Mesothelial cell of epicardium (in vitro differentiated cells): ENCODE measurements at places on chromosomes 4 and X. TPM values are rescaled to one million over a fixed set of nuclear protein-coding genes. Genes with fewer than 3 reads are reported as not detected.

The MAMLD1 gene
- 0.93 to 1.4 TPM (median 1.2 TPM) in 3 replicates for total RNA-seq

The GRIA2 gene
- total RNA-seq, result 4.4 to 6.2 TPM (median 4.5 TPM) in 3 replicates

The PABPC4L gene
- total RNA-seq, result 14.5 to 15.0 TPM (median 14.8 TPM) in 3 replicates

The SLC9B1 gene
- total RNA-seq, result 3.2 to 4.7 TPM (median 4.5 TPM) in 3 replicates

The HSFX3 gene
- not detected in 3 replicates for total RNA-seq

The CLNK gene
- not detected in 3 replicates for total RNA-seq

The PTPN13 gene
- 42.9 to 45.4 TPM (median 44.3 TPM) in 3 replicates for total RNA-seq

The POU4F2 gene
- not detected in 3 replicates for total RNA-seq

The RASSF6 gene
- 1.3 to 1.8 TPM (median 1.5 TPM) in 3 replicates for total RNA-seq

The ADH1C gene
- 0.34 to 0.69 TPM (median 0.54 TPM) in 3 replicates for total RNA-seq

The ITIH6 gene
- 0.25 TPM in 1 of 3 replicates, not detected in the others for total RNA-seq

The GALNTL6 gene
- total RNA-seq, result 1.3 to 2.2 TPM (median 2.0 TPM) in 3 replicates

The GPC3 gene
- 837 to 864 TPM (median 859 TPM) in 3 replicates for total RNA-seq

The GPR143 gene
- total RNA-seq, result 6.4 to 7.7 TPM (median 7.3 TPM) in 3 replicates

The GLUD2 gene
- total RNA-seq, result 1.4 to 1.5 TPM (median 1.5 TPM) in 3 replicates

The LDOC1 gene
- total RNA-seq, result 52.2 to 54.9 TPM (median 54.2 TPM) in 3 replicates

DNA sequence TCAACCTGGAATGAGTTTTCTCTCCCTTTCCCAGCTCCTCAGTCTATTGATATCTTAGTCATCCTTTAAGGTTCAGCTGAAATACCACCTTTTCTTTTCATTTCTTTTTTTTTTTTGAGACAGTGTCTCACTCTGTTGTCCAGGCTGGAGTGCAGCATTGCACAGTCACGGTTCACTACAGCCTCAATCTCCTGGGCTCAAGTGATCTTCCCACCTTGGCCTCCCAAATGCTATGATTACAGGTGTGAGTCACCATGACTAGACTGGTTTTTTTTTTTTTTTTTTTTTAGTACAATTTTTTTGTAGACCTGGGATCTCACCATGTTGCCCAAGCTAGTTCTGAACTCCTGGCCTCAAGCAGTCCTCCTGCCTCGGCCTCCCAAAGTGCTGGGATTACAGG is 28.9 kb downstream of the AFF1 start:
- DNase-seq, result no peak

GRCh38 chr4:159201168-159201567 is 98.3 kb downstream of the RAPGEF2 start:
- DNase-seq, result no peak

GRCh38 chrX:100408713-100409609 is 1.1 kb downstream of the PCDH19 start:
- DNase-seq, result peak; percentile 42

GRCh38 chr4:124946696-124947095 is 234.2 kb upstream of the ANKRD50 start:
- no peak for DNase-seq

GRCh38 chr4:102684610-102685052 is 76.1 kb downstream of the MANBA start:
- DNase-seq, result no peak

DNA sequence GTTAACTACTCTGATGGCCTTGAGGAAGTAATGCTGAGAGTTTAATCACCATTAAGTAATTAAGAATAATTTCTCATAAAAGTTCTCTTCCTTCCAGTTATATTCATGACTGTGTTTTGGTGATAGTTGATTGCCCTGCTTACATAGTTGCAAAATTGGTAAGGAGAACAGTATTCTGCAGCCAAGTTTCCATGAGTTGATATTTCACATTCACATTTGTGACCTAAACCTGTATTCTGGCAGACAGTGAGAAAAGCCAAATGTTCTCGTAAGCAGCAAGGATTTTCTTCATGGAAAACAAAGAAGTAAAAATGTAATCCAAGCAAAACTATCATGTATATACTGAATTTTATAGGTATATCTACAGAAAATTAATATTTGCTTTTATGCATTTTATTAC is 187.8 kb upstream of the NUDT6 start:
- no peak for DNase-seq

DNA sequence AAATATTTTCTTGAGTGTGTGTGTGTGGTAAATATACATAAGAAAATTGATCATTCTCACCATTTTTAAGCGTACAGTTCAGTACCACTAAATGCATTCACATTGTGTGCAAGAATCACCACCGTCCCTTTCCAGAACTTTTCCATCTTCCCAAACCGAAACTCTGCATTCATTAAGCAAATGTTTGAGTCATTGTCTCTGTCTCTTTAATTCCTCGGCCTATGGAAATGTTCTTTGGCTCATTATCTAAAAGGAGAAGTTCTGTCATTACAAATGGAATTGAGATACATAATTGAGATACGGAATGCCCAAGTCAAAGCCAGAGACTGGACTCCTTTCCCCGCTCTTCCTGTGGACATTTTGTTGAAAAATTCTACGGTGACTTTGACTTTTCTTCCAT is 168.9 kb downstream of the DCLK2 start:
- DNase-seq, result no peak

- DNase-seq, result no peak
These were observed 457.1 kb downstream of the GBA3 start for GRCh38 chr4:23149815-23150214.

- no peak for DNase-seq
These were observed 808.3 kb downstream of the RPA4 start for GRCh38 chrX:97691901-97692455.

DNA sequence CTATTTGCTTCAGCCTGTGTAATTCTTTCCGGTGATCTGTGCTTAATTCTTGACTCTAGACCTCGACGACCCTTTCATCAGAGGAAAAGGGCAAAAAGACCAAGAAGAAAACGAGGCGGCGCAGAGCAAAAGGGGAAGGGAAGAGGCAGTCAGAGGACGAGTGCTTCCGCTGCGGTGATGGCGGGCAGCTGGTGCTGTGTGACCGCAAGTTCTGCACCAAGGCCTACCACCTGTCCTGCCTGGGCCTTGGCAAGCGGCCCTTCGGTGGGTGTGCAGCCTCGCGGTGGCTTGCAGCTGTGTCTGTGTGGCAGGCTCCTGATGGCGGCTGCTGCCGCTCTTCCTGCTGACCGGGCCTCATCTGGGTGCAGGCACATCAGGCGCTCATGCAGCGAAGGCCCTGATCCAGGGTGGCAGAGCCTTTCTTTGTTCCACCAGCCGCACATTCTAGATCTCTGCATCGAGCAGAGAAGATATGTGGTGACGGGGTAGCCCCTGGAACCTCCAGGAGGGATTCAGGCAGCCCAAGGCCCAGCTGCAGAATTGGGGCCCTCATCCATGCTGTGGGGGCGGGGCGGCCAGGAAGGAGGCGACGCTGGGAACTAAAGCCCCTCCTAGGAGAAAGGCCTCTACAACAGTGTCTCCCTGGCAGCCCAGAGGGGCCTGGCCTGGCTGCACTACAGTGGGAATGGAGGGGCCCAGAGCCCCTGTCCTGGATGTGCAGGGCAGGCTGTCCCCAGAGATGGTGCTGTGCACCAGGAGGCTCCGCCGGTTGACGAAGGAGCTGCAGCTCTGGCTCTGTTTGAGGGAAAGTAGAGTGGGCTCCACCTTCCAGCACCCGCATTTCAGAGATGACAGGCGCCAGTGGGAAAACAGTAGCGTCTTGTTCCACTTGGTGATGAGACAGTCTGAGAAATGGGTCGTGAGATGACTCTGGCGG is 32.1 kb downstream of the NELFA start:
- no peak for DNase-seq

DNA sequence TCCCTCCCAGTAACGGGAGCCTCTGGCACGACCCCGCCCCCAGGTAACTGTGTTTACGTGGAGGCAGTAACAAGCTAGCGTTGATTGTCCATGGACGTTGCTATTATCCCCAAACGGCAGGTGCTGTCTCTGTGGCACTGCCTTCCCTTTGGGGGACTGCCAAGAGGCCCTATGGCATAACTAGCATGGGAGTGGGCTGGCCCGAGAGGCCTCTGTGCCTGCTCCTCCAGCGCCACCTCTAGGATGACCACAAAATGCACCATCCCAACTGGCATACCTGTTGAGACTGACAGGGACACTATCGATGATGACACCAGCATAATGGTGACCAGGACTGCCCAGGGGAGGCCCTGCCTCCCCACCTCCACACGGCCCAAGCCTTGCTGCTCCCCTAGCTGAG is 1.5 kb downstream of the SRPK3 start:
- DNase-seq, result no peak

DNA sequence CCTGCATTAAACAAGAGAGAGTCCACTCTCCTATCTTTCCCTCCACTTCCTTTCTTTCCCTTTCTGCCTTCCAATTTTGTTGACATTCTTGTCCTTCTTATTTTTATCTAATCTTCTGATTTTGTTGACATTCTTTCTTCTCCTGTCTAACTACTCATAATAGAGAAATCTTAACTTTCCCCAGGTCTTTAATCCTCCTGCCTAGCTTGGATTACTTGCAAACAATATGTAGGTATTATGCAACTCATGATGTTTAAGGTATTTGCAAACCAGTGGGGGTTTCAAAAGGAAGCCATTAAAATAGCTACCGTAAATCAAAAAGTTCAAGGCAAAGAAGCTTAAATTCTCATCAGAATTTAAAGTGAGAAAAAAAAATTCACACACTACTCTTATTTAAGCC is 53.9 kb downstream of the PROM1 start:
- DNase-seq, result no peak

GRCh38 chr4:4320951-4321714 is 31.1 kb downstream of the ZBTB49 start:
- no peak for DNase-seq

- no peak for DNase-seq
These were observed 111.2 kb downstream of the CEP44 start for GRCh38 chr4:174394915-174395314.

GRCh38 chr4:121736735-121737351 is 28.1 kb downstream of the SMIM43 start:
- peak; percentile 39 for DNase-seq

DNA sequence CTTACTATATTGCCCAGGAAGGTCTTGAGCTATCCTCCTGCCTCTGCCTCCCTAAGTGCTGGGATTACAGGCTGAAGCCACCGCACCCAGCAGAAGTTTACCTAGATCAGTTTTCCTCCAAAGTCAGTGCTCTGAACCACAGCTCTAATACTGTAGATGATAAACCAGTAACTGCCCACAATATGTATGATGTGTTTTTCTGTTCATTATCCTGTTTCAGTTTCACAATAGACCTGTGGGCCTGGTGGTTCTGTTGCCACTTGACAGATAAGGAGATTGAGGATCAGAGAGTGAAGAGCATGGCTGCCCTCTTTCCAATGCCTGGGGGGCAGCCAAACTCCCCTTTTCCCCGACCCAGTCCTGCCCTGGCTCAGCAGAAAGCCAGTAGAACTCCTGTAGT is 87.0 kb downstream of the EFNB1 start:
- no peak for DNase-seq

GRCh38 chr4:119025420-119025819 is 110.2 kb upstream of the MYOZ2 start:
- DNase-seq, result no peak

- no peak for DNase-seq
These were observed 954.0 kb upstream of the TENM3 start for GRCh38 chr4:181289198-181289597.

DNA sequence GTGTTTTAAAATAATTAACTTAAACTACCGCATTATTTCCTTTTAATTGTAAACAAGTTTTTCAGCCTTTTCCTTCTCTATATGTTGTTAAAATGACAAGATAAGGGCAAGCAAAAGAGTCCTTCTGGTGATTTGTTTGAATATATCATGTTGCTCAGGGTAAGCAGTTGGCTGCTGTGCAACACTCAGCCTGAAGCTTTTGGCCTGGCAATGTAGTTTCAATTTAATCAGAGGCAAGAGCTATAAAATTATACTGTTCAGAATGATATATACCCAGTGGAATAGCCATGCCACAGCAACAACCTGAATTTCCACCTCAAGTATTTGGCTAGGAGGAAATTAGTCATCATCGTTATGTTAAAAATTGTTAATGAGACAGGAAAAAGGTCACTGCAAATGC is 53.4 kb downstream of the GRXCR1 start:
- no peak for DNase-seq

DNA sequence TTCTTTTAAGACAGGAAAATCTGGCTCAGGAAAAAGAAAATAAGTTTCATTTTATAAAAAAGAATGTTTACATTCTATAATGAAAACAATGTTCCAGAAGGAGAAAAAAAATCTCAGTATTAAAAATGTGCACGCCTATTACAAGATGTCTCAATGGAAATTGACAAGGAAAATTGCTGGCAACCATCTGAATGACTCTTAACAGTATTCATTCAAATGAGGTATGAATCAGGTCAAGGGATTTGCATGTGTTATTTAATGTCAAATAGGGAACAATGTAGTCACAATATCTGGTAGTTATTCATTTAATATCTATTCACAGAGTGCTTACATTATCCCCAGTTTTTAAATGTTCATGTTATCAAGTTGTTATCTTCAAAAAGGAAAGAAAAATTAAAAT is 208.4 kb upstream of the TRAM1L1 start:
- no peak for DNase-seq

- DNase-seq, result no peak
These were observed 153.4 kb downstream of the PPARGC1A start for GRCh38 chr4:23736466-23736865.

- no peak for DNase-seq
These were observed 141.8 kb upstream of the EDNRA start for GRCh38 chr4:147339100-147339499.

DNA sequence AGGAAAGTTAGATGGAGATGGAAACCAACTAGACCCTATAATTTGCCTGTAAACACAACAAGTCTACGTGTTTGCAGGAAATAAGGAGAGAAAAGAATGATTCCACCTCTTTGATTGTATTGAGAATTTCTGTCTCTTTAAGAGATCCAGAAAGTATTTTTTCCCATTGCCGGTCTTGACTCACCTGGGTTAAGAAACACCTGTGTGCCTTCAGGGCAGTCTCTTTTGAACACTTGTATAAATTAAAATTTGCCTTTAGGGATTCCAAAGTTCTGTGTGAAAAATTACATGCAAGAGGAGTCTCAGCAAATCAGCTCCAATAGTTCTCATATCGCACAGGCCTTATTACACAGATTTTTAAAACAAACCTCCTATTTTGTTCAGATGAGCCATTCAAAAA is 46.0 kb upstream of the SMAD1 start:
- DNase-seq, result no peak

- no peak for DNase-seq
These were observed 47.8 kb downstream of the SLC9A7 start for GRCh38 chrX:46710927-46711623.

DNA sequence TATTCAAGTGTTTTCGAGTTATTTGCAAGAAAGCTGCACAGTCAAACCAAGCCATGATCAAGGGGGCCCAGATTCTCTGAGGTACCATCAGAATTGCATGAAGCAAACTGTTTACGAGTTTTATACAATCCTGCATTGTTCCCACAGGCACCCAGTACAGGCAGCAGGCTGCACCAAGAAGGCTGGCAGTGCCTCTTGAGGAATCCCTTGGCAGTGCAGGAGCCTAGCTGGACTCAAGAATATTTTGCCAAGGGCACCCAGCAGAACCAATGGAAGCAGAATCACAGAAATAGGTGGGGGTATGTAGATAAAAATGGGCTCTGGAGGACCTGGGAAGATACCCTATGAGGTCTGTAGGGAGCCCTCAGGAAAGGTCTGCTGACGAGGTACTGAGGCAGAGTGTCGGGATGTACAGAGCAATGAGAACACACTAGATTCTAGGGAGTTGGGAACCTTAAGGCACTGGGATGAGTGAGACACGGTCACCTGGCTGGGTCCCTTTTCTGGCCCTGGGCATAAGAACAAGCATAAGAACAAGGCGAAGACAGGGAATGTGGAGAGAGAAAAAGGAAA is 2.5 kb upstream of the PLP1 start:
- DNase-seq, result no peak

GRCh38 chr4:83851261-83852084 is 315.6 kb downstream of the GPAT3 start:
- no peak for DNase-seq

GRCh38 chrX:110915111-110915510 is 119.5 kb upstream of the CHRDL1 start:
- no peak for DNase-seq
